ENCODE measurements at places on chromosomes 7 and 10.

DNA sequence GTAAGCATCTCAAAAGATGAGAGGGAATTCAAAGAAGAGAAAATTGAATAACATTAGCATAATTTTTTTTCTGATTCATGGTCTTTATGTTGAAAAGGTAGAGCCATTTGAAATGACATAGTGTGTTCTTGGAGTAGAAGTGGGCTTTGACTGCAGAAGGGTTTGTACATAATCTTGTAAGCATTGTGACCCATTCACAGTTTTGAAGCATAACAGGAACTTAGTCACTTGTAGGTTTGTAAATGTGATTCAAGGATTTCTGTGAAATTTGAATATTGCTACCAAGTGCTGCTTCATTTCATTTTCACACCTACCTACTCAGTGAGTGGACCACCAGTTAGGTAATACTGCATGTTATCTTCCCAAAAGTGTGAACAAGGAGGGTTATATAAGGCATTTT lies 68.6 kb downstream of the PON1 start:
- DNase-seq: no peak

DNA sequence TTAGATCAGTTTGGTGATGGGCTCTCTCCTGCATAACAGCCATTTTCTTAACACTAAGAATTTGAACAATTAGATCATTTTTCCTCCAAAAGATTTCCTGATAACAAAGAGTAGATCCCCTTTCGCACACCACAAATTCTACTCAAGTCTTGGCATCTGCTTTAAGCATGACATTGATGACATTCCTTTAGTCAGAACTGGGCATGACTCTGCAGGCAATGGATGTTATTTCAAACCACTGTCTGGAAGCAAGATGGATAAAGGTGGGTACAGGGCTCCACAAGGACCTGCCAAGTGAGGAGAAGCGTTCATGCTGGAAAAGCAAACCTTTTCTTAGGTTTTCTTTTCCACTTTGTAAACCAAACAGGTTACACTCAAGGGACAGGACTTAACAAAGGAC lies 123.5 kb downstream of the GLCCI1 start:
- no peak for DNase-seq

GRCh38 chr7:31234836-31235605 lies 105.5 kb downstream of the NEUROD6 start:
- DNase-seq: no peak

- DNase-seq: no peak
Observed at GRCh38 chr10:23824822-23825221, 384.1 kb upstream of the KIAA1217 start.
